Activated T-cell treated with anti-CD3 and anti-CD28 coated beads for 48 hours (primary cell): ENCODE measurements at places on chromosomes 5 and 9.

GRCh38 chr5:167753725-167754490 lies 537.5 kb upstream of the WWC1 start:
- no peak for DNase-seq

- DNase-seq = no peak
These were observed 27.3 kb upstream of the ZSWIM6 start for GRCh38 chr5:61304590-61305381.

DNA sequence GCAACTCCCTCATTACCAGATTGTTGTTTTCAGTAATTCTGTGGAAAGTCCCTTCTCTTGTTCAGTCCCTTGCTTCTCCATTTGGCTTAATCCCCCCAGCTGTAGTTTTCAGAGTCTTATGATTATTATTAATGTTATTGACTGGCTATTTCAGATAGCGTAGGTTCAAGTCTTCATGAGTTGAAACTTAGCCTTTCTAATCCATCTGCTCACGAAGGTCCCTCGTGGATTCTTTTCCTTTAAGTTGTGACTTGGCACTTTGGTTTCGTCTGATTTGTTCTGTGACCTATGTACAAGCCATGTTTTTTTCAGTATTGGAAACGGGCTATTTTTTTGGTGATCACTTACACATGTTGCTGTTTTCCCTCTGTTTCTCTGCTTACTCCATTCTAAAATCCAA lies 260.3 kb downstream of the TMEM167A start:
- DNase-seq = no peak

DNA sequence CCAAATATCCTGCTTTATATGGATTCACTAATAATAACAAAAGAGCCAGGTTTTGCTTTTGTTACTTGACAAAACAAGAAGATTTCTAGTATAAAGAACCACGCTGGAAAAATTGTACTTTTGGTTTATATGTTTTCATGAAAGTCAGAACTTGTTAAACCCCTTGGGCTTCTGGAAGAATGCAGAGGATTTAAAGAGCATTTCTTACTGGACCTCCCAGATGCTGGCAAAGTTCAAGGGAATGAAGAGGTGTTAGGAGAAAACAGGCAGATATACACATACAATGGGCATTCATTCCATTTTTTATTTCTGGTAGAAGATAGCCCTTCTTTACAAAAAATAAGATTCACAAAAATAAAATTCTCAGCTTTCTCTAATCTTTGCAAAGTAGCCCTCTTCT lies 61.1 kb downstream of the SAXO1 start:
- DNase-seq = no peak

DNA sequence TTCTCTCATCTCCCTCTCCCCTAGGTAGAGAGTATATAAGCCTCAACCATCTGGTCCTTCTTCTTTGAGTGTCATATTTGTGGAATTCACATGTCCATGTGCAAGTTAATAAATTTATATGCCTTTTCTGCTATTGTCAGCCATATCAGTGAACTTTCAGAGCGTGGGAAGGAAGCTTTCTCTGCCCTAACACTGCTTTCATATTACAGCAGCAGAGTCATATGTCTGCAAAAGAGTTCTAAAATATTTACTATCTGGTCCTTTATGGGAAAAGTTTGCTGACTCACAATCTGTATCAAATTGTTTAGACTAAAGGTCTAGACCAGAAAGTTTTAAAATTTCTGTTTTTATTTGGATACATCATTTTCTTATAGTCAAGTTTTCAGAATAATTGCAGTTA lies 669.0 kb downstream of the LRRC70 start:
- DNase-seq = no peak

GRCh38 chr5:113382731-113383130 lies 52.1 kb downstream of the TSSK1B start:
- DNase-seq = no peak

- DNase-seq = no peak
These were observed 139.7 kb upstream of the PITX1 start for GRCh38 chr5:135173662-135174290.

DNA sequence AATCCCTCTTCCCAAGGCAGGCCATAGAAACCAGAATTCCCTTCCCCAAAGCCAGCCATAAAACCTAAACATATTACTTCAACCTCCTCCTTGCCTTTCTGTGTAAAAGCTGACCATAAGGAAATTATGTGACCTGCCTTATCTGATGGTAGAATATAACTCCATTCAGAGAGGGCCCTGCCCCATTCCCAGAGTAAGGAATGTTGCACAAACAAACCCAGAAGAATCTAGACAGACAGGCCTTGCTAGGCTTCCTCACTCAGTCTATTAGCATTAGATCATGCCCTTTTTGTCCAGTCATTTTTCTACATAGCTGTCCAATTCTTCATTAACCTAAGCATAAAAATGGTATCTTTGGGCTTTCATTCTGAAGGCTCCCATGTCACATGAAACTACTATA lies 17.8 kb upstream of the IFNB1 start:
- no peak for DNase-seq

GRCh38 chr9:134317400-134317789 lies 8.9 kb upstream of the RXRA start:
- DNase-seq = no peak

DNA sequence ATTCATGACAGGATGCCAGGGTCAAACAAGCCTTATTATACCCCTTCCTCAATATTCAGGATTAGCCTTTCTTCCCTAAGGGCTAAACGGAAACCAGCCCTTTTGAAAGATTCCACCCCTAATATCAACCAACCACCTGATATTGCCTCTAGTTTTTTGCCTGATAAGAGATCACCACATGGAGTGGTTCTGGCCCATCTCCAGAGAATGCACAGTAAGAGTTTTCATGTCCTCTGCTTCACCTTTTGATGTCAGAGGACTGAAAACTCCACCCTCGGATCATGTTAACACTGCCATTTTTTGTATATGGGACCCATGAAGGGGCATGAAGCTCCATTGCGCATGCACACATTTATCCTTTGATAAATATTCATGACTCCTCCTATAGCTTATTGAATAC lies 5.8 kb upstream of the LNPEP start:
- no peak for DNase-seq

GRCh38 chr5:9283021-9283420 lies 262.9 kb downstream of the SEMA5A start:
- DNase-seq = no peak

- DNase-seq = no peak
These were observed 138.4 kb upstream of the ZNF618 start for GRCh38 chr9:113737517-113738271.

- DNase-seq = no peak
These were observed 111.1 kb downstream of the PAM start for GRCh38 chr5:102866237-102866600.

DNA sequence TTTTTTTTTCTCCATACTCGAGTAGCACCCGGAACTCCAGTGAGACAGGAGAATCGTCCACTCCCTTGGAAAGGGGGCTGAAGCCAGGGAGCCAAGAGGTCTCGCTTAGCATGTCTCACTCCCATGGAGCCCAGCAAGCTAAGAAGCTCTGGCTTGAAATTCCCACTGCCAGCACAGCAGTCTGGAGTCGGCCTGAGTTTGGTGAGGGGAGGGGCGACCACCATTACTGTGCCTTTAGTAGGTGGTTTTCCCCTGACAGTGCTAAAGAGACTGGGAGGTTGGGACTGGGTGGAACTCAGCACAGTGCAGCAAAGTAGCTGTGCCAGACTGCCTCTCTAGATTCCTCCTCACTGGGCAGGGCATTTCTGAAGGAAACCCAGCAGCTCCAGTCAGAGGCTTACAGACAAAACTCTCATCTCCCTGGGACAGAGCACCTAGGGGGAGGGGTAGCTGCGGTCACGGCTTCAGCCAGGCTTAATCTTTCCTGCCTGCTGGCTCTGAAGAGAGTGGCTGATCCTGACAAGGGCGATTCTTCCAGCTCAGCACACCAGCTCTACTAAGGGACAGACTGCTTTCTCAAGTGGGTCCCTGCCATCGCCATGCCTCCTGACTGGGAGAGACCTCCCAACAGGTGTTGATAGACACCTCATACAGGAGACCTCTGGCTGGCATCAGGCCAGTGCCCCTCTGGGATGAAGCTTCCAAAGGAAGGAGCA lies 414.5 kb upstream of the ZNF608 start:
- DNase-seq = no peak

DNA sequence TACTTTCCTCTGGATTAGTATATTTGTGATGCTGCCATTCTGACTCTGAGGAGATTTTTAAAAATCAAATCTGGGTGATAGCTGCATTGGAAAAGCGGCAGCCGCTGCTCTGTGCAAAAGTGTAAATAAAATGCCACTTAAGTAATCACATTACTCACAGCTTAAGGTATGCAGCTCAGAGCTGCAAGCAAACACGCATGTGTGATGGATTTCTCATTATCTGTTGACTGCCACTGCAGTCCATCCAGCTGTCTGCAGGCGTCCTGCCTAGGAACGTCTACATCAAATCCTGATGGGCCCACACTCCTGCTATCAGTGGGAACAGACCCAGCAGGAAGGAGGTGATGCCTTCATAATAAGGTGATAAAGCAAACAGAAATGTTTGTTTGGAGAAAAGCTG lies 216.9 kb downstream of the SPOCK1 start:
- DNase-seq = no peak

GRCh38 chr5:159452480-159453167 lies 122.3 kb upstream of the IL12B start:
- DNase-seq = no peak

GRCh38 chr5:11822598-11822997 lies 81.6 kb downstream of the CTNND2 start:
- DNase-seq = no peak

GRCh38 chr5:154147666-154148065 lies 42.9 kb upstream of the GALNT10 start:
- no peak for DNase-seq

GRCh38 chr5:168851902-168852321 lies 272.7 kb upstream of the PANK3 start:
- DNase-seq = no peak

DNA sequence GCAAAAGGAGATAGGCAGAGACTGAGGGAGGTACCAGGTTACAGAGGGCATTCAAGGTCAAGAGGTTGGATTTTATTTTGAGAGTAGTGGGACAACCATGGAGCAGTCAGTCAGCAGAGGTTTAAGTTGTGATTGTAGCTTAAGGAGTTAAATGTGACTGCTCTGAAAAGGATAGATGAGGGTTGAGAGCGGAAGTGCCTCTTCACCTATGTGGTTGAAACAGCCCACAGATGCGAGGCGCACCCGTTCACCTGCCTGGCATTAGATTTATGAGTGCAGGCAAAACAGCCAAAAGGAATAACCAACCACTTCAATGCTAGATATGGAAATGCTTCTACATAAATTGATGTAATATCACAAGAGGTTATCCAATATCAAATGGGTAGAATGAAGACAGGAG lies 8.4 kb downstream of the ZNF474 start:
- DNase-seq = no peak

GRCh38 chr9:30196941-30197340 lies 2187.5 kb upstream of the ACO1 start:
- DNase-seq = no peak

GRCh38 chr9:126490871-126491567 lies 122.7 kb upstream of the LMX1B start:
- no peak for DNase-seq

- DNase-seq = no peak
These were observed 26.6 kb downstream of the IRX2 start for GRCh38 chr5:2724831-2725230.

DNA sequence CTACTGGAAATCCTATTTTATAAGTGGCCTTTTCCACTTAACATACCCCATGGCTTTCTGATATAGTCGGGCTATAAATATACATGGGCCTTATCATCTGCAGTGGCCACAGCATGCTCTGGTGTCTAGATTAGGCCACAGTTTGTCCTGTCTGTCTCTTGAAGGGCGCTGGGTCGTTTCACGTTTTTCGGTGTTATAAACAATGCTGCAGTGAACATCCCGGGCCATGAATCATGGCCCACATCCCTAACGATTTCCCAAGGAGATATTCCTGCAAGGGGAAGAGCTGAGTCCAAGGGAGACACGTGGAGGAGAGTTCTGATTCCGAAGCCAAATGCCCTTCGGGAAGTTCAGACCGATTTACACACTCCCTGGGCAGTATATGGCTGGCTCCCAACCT lies 8.4 kb downstream of the PLPP7 start:
- no peak for DNase-seq

- no peak for DNase-seq
These were observed 176.6 kb downstream of the FBXL7 start for GRCh38 chr5:15676591-15676990.

GRCh38 chr5:167244583-167244982 lies 1046.9 kb upstream of the WWC1 start:
- DNase-seq = no peak

- DNase-seq = no peak
These were observed 15.0 kb upstream of the IL12B start for GRCh38 chr5:159345336-159345735.

DNA sequence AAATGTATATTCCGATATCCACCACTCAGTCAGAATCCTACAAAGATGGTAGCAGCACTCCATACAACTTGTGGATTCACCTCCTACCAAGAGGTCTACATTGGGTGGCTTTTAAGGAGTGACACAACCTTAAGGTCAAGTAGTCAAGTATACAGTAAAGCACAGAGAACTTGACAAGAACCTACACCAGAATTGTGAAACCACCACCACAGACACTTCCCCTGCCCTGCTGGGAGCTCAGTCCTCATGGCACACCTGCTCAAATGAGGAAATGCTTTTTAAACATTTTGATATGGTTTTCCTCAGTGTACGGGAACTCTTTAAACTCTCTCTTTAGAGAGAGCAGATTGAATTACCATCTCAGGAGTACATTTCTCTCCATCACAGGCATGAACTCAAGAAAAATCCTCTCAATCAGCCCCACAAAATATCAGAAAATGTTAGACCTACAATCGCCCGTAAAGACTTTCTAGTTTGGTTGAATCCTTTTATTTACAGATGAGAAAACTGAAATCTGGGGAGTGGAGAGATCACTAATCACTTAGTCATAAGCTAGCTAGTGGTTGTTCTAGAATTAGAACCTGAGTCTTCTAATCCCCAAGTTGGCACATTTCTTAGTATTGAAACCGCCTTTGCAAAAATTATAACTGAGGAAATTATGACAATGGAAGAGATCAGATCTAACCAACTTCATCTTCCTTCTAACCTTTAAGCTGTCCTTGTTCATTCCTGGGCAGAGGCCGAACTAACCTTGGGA lies 38.5 kb upstream of the NR4A3 start:
- DNase-seq = no peak

DNA sequence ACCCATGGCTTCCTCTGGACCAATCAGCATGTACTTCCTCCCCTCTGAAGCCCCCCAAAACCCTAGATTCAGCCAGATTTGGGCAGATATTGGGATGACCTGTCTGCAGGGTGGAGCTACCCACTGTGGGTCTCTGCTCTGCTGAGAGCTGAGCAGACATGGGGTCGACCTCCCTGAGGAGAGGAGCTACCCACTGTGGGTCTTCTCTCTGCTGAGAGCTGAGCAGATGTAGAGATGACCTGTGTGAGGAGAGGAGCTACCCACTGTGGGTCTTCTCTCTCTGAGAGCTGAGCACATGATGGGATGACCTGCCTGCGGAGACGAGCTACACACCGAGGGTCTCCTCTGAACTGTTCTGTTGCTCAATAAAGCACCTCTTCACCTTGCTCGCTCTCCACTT lies 89.6 kb downstream of the CAVIN4 start:
- DNase-seq = no peak

- DNase-seq = no peak
These were observed 58.8 kb downstream of the MEF2C start for GRCh38 chr5:88824141-88824540.

GRCh38 chr5:65821966-65822365 lies 100.0 kb downstream of the NLN start:
- no peak for DNase-seq

GRCh38 chr5:97629276-97629675 lies 446.2 kb upstream of the RIOK2 start:
- no peak for DNase-seq

GRCh38 chr5:108521011-108521700 lies 139.3 kb upstream of the FBXL17 start:
- DNase-seq = no peak
